ENCODE measurements at places on chromosomes 13 and 19. TPM values are rescaled to one million over a fixed set of nuclear protein-coding genes. Genes with fewer than 3 reads are reported as not detected.

Gene CGB7
- 0.77 TPM for total RNA-seq

Gene ZFR2
- total RNA-seq, result 0.41 TPM

Gene CRX
- total RNA-seq, result not detected

Gene EFNB2
- total RNA-seq, result 47.0 TPM

Gene SPACA6
- 19.8 TPM for total RNA-seq

Gene SIGLEC10
- total RNA-seq, result 17.4 TPM

Gene GPR12
- total RNA-seq, result not detected

Gene KIR2DL3
- total RNA-seq, result 0.38 TPM

Gene MKNK2
- 268 TPM for total RNA-seq

Gene ZNF582
- 4.3 TPM for total RNA-seq

Gene COL5A3
- 8.9 TPM for total RNA-seq

Gene BCAM
- total RNA-seq, result 205 TPM

Gene ZNF83
- total RNA-seq, result 47.9 TPM

Gene MATK
- 11.3 TPM for total RNA-seq

Measured in lower lobe of right lung (tissue), 2 donors.